GOT3 (cell line): ENCODE measurements at places on chromosomes 2 and 18.

DNA sequence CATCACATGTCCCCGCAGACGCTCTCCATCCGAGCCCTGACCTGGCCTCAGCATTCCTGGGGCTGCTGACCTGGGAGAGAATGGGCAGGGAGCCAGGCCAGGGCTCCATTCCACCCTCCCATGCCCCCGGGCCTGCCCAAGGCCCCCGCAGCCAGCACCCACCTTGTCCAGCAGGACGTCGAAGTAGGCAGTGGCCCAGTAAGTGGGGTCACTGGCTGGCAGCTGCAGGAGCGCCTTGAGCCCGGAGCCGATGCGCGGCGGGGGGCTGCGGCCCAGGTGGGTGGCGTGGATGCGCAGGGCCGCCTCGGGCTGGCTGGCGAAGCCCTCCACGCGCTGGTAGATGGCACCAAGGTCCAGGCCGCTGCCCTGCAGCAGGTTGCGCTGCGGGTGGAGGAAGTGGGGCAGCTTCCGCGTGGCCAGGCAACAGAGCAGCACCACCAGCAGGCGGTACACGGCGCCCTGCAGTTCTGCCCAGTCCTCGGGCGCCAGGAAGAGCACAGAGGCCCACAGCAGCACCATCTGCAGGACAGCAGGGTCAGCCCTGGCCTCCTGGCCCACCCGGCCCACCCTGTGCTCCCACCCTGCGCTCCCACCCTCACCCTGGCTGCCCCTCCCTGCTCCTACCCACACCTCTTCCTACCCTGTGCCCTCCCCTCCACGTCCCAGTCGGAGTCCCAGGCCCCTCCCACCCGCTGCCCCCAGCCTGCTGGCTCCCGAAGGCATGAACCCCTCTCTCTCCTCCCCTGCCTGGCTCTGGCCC lies 7.6 kb downstream of the MAB21L4 start:
- no peak for DNase-seq

GRCh38 chr2:85230679-85231467 lies 96.9 kb downstream of the TGOLN2 start:
- DNase-seq: no peak

- no peak for DNase-seq
These were observed 305.7 kb upstream of the PKDCC start for GRCh38 chr2:41741951-41742595.

DNA sequence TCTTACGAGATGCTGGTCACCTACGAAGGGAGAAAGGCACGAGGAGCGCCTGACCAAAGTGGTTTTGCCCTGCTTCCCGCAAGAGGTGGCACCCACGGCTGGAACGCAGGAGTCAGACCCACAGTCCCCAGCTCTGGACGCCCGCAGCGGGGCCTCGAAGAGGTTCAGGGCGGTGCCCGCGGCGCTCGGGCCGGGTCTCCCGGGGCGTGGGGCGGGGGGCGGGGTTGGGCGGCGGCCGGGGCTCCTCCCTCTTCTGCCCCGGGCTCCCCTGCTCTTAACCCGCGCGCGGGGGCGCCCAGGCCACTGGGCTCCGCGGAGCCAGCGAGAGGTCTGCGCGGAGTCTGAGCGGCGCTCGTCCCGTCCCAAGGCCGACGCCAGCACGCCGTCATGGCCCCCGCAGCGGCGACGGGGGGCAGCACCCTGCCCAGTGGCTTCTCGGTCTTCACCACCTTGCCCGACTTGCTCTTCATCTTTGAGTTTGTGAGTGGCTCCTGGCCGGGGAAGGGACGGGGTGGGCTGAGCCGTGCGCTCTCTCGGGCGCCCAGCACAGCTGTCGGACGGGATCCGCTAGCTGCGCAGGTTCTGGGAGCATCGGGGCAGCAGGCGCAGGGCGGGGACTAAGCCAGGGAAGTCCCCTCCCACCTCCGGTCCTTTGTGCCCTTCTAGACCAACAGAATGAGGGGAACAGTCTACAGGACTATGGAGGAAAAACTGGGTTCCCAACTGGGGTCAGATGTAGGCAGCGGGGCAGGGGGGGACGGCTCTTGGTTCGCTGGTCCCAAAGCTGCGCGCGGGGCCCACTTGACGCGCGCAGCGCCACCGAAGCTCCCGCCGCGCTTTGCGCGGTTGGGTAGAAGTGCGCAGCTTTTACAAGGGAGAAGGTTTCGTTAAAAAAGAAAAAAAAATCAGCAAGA lies at the start of gene MAL:
MAL (plus strand) TSS at position 303 of the 914 bp plus-strand sequence; CDS start at position 388, 85 bp downstream.
- DNase-seq: no peak

DNA sequence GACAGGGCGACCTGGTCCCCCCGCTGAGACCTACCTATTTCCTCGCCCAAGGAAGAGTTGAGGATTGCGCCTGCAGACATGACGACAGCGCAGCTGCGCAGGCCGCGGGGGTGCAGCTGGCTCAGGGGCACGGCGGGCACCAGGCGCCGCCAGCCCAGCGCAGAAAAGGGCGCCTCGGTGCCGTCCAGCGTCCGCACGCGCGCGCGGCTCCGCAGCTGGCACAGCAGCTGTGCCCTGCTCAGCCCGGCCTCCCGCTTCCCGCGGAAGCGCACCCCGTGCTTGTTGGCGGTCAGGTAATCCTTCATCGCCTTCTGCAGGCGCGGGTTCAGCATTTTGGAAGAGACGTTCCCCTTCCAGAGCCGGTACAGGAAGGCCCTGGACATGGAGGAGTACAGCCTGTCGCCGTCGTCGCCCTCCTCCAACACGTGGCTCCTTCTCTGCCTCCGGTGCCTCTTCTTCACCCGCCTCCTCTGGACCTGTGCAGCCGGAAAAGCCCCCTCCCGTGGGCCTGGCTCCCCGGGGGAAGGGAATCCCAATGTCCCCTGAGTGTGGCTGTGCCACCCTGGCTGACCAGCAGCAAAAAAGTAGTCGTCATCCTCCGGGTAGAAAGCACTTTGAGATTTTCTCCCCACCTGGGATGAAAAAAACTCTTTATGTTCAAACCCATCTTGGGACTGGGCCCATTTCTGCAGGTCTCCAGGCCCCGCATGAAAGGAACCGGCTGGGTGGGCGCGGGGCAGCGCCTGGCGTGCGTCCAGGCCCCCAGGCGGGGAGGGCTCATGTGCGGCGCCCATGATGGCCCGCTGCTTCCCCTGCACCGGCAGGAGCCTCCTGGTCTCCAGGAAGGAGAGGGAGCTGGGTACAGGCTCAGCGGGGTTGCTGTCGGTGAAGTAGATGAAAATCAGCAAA lies 42.7 kb downstream of the ST6GAL2 start:
- DNase-seq: no peak

GRCh38 chr2:200199005-200199404 lies 107.5 kb upstream of the SPATS2L start:
- DNase-seq: no peak

GRCh38 chr2:134021830-134022524 lies 231.9 kb upstream of the MGAT5 start:
- no peak for DNase-seq

- DNase-seq: no peak
These were observed 6.5 kb downstream of the PIAS2 start for GRCh38 chr18:46910856-46911255.

DNA sequence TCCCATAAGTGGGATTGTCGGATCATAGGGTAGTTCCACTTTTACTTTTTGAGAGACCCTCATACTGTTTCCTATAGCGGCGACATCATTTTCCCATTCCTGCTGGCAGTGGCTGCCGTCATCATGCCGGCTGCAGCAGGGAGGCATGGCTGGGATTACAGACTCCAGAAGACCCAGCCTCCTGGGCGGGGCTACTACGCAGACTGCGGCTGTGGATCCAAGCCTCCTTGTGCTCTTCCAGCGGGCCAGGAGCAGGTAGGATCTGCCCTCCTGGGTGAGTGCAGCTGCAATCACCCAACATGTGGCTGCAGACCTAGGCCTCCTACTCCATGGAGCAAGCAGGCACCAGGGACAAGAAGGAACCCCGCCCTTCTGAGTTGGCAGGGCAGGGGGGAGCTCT lies 359.2 kb downstream of the GALR1 start:
- DNase-seq: no peak

DNA sequence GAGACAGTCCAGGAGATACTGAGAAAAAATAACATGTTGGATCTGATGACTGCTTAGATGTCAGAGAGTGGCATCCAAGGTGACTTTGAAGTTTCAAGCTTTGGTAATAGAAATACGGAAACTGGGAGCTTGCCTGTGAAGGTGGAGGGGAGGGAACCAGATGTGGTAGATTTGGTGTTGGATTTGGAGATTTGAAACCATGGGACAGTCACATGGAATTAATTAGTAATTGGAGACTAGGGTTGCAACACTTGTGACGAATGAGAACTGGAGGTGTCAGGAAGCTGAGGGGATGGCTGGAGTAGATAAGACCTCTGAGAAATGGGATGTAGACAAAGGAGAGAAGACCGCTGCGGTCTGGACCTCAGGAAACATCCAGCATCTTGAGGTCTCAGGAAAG lies 46.7 kb downstream of the RPL37A start:
- no peak for DNase-seq

DNA sequence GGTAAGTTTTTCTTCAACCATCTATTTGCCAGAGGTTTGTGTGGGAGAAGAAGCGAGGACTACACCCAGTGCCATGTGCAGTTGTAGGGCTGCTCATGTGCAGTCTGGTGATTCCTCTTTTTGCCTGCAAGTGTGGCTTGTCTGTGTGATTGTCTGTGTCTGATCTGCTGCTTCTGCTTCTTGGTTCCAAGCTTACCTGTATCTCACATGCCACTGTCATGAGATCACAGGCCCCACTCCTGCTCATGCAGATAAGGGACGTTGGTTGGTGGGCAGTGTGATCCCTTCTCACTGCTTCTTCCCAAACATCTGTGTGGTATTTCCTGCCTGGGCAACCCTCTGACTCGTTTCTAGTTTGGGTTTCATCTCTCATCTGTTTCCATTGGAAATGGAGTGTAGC lies 27.1 kb downstream of the RRM2 start:
- no peak for DNase-seq

- no peak for DNase-seq
These were observed 257.3 kb upstream of the APCDD1 start for GRCh38 chr18:10197097-10197496.

DNA sequence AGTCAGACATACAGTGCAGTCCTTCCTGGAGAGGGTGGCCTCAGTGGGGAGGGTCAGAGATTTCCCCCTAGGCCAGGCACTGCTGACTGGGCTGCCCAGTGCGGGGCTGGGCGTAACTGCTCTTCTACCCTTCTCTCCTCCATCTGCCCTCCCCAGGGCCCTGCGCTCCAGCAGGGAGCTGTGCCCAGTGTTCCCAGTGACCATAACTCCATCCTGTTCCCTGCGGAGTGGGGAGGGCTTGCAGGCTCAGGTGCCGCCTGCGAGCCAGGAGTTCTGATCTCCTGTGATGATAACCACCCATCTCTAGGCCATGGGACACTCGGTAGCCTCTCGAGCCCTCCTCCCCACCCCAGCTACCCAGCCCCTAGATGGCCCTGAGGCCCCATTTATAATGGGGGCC lies 107.6 kb downstream of the SMAD7 start:
- no peak for DNase-seq

GRCh38 chr2:45964223-45964841 lies 312.9 kb downstream of the PRKCE start:
- DNase-seq: peak; percentile 51

DNA sequence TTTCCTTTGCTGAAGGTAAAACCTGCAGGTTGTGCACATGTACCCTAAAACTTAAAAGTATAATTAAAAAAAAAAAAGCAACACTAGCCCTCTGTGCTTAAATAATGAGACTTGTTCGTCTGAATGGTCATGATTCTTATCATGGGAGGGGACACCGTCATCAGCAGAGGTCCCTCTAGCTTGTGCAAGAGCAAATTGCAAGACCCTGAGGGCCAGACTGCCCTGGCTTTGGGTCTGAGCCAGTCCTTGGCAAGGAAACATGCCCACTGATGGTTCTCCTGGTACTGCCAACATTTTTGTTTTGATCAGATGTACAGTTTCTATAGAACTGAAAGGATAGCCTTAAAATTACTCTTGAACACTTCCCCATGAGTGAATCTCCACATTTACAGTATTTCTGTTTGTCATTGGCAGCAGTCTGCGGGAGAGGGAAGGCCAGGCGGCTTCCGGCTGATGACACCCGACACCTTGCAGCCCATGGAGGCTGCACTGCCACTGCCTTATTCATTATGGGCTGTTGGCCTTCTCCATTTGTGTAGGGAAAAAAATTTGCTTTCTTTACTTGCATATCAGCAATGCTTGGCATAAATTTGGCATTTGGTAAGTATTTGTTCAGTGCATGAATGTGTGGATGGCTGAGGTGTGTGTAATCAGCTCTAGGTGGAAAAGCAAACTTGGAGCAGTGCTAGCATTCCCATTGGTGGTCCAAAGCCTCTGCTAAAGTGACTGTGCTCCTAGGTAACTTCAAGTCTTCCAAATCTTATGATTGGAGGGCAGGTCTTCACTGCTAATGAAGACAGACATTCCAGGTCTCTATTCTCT lies 161.6 kb upstream of the ALKAL2 start:
- DNase-seq: no peak

GRCh38 chr2:177392373-177393202 lies at the start of gene AGPS:
Gene AGPS, plus strand, starts transcription at chr2:177392773. Its CDS starts 17 bp downstream, at chr2:177392790.
- DNase-seq: no peak

DNA sequence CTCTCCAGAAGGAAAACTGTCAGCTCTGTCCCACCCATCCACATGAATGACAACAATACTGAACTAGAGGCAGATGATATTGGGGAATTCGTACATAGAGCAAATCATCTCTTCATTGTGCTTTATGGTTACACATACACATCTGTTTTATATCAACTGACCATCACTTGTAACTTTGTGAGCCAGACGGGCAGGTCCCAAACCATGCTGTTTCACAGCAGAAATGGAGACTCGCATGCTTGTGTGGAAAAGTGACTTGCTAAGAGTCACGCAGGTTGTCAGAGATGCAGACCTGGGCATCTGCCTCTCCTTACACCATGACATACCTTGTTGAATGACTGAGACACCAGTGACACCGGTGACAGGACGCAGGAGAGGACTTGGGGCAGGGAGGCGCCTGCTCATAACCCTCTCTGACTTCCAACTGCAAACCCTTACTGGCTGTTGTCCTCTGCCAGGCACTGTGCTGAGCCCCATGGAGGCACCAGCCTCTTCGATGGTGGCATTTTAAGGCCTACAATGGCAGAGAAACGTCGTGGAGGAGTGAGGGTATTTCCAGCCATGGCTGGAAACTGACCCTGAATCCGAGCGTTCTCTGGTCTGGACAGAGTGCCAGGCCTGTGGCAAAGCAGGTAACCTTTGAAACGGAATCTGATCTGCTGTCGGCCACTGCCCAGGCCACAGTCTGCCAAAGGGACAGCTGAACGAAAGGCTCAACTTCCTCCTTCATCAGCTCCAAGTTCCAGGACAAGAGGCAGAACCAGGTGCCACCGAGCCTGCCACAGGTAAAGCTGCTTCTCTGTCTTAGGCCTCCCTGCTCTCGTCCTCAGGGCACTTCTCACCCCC lies 26.9 kb upstream of the ROCK2 start:
- no peak for DNase-seq

- DNase-seq: no peak
These were observed 245.5 kb upstream of the KCNJ3 start for GRCh38 chr2:154452906-154453493.

- no peak for DNase-seq
These were observed 54.1 kb downstream of the VIL1 start for GRCh38 chr2:218472988-218473387.

DNA sequence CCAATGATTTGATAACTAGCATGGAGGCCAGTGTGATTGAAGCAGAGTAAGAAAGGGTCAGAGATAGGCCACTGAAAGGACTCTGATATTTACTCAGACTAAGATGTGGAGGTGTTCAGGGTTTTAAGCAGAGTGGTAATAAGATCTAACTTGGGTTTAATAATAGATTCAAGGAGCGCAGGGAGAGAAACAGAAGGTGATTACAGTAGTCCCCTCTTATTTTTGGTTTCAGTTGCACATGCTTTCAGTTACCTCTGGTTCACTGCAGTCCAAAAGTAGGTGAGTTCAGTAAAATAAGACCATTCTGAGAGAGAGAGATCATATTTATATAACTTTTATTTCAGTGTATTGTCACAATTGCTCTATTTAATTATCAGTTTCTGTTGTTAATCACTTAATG lies 13.5 kb upstream of the GALNT13 start:
- no peak for DNase-seq

- no peak for DNase-seq
These were observed 194.1 kb downstream of the TPGS2 start for GRCh38 chr18:36634573-36635216.
